ENCODE measurements at places on chromosomes 12 and 14.
A peak's percentile ranks its signal among the peaks of the same experiment; 100 is the strongest.

DNA sequence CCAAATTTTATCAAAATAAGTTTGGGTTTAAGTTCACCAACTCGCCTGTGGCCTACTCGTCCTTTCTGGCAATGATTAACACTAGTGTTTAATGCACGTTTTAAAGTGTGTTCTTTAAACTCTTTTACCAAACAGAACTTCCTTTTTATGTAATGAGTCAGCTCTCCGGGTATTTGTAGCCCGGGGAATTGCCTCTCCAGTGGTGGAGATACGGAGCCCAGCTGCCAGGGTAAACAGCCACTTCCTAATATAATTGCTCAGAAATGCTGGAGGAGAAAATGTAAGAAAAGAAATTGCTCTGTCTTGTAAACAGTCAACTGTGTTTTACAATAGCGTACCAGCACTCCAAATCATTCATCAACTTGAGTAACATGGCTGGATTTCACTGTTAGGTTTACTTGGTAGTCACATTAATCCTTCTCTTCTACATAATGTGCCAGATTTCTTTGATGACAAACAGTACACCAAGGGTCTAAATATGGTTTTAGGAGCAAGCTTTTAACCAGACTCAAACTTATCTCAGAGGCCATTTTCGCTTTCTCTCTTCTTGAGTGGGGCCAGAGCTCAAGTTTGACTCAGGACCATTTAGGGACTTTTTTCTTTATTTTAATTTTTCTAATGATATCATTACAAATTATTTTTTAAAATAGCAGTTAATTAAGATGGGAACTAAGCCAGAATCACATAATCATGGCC lies 101.2 kb upstream of the SLC38A2 start:
- DNase-seq: no peak

GRCh38 chr12:32755654-32756475 lies at the start of gene YARS2:
Gene YARS2, minus strand, starts transcription at chr12:32755897. Its CDS starts 23 bp downstream, at chr12:32755874.
- peak; percentile 96 for DNase-seq

DNA sequence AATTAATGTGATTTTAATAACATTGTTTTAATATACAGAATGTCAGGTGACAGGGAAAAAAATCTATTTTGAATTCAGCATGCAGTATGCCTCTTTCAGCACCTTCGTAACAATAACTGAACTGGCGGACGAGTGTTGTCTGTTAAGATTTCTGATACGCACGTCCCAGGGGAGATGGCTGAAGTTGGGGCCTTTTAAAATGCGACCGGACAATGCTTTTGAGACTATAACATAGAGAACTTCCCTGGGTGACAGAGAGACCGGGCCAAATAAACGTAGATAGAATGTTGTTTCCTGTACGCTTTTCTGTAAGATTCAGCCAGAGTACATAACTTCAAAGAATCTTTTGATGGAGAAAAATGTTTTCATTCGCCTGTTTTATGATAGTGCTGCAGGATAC lies 239.7 kb downstream of the EGLN3 start:
- no peak for DNase-seq

GRCh38 chr14:81400852-81401251 lies 728 bp upstream of the STON2 start:
- no peak for DNase-seq

DNA sequence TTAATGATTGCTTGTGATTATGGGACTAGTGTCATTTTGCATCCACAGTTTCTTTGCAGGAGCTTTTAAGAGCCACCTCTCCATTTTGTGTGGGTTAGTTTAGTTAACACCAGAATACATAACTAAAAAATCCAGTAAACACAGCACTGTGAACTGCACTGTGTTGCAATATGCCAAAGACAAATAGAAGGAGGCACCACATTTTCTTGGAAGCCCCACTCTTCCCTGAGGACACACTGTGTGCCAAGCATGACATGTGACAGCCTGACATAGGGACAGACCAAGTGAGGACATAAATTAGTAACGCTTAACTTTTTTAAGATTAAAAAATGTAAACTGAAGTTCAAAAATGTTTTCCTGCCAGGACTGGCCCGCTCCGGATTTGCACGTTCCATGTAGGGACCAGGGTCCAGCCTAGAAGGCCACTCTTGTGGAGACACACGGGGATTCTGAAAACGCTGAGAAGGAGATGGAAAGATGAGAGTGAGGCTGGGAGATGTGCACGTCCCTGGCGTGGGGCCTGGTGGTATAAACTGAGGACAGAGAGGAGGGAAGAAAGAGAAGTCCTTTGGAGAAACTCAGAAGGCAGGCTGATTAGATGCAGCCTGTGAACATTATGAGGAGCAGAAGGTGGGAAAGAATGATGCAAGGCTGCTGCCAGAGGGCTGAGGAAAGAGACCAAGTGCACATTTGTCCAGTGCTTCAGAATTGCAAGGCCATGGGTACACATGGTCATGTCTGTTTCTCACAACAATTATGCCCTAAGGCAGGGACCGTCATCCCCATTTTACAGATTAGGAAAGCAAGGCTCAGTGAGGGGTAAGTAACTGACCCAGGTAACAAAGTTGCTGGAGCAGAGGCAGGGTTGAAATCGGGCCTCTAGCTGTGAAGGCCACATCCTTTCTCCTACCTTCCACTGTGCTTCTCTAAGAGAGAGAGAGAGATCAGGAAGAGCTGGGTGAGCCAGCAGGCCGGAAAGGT lies 45.1 kb downstream of the ISCA2 start:
- no peak for DNase-seq

DNA sequence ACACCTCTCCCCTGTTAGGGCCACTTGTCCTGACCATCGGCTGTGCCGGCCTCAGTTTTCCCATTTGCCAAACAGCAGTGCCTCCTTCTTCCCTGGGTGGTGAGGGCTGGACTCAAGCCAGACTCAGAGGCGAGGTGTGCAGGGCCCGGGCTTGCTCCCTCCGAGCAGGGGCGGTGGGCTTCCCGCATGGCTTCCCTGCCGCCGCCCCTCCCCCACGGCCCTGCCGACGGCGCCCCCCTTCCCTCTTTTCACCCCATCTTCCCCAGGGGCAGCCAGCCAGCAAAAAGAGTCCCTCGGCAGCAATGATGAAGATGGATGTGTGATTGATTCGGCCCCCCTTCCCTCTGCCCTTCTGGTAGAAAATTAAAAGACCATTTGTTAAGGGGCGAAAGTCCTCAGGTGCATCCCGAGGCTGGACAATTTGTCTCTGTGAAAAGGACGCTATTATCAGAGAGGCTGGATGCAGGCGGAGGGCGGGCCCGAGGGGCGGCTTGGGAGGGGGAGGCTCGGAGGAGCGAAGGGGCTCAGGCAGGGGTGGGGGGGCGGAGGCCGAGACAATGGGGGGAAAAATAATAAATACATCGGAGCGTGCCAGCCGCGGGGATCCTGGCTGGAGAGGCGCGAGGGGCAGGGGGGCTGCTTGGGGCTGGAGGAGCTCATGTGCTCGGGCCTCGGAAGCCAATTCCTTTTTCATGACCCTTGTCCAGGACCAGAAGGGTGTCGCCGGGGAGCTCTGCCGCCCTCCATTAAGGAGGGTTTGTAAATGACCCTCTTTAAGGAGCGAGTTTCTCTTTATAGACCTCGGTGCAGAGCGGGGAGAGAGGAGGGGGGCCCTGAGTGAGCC lies 48.0 kb upstream of the LHX5 start:
- no peak for DNase-seq

GRCh38 chr14:74510959-74511409 lies 17.4 kb downstream of the ISCA2 start:
- DNase-seq: no peak

GRCh38 chr14:59026081-59026480 lies 162.4 kb upstream of the DAAM1 start:
- DNase-seq: no peak

GRCh38 chr12:123280971-123281370 lies 9.3 kb upstream of the CDK2AP1 start:
- DNase-seq: no peak

- no peak for DNase-seq
Observed at GRCh38 chr14:50000380-50001150, 107.7 kb downstream of the ARF6 start.

GRCh38 chr12:48336061-48336460 lies 14.7 kb downstream of the ZNF641 start:
- no peak for DNase-seq

DNA sequence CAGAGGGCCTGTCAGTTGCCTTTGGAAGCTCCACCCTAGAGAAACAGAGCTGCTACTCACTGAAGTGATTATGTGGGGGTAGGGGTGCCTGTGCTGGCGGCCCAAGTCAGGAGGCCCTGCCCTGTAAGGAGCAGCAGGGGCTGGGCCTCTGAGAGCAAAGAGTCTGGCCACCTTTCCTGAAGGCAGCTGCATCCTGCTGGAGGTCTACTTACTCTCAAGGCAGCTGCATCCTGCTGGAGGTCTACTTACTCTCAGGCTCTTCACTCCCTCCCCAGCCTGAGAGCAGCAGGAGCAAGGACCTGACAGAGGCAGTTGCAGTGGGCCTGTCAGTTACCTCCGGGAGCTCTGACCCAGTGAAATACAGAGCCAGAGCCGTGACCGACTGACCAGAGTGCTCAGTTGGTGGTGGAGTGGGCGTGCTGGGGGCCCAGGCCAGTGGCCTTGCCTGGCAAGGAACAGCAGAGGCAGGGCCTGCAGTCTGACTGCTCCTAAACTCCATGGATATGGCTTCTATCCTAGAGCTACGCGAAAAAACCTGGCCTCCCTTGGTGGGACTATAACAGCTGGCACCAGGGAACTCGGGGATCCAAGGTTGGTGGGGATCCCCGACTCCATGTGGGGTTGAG lies 32.3 kb downstream of the RAD51B start:
- DNase-seq: no peak

- peak; percentile 54 for DNase-seq
Observed at GRCh38 chr14:99884834-99885648, 91.8 kb downstream of the EML1 start.

DNA sequence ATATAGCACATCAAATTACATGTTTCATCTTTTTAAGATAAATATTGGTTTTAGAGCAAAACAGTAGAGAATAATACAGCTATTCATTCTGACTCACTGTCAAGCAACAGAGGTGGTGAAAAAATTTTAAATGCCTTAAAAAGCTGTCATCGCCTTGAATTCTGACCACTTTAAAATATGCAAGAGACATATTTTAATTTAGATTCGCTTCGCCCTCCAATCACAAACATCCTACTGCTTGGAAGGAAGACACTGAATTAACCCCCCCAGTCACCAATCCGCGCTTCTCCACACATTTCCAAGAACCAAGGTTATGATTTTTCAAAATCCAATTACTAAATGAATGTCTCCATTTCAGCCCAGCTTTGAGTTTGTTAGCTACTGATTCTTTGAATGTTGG lies 112.4 kb downstream of the TMEM132D start:
- no peak for DNase-seq

DNA sequence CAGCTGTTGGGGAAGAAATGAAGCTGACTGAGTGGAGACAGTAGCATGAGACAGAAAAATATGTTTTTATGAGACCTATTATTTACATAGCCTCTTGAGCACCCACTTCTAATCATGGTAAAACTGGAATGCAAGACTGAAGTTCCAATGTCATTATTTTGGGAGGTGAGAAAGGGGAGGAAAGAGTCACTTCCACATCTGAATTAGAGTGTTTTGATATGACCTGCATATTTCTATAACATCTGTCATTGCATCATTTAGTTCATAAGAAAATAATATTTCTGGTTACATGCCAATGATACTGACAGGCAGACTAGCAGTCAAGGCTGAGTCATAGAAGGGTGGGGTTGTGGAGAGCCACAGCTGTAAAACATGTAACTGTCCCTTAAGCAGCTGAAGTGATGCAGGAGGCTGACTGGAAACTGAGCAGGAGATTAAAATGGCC lies 26.7 kb downstream of the NTN4 start:
- DNase-seq: no peak

GRCh38 chr14:80664576-80664975 lies 277.0 kb downstream of the CEP128 start:
- no peak for DNase-seq

- DNase-seq: no peak
Observed at GRCh38 chr12:122946690-122947341, 19.4 kb downstream of the ABCB9 start.

DNA sequence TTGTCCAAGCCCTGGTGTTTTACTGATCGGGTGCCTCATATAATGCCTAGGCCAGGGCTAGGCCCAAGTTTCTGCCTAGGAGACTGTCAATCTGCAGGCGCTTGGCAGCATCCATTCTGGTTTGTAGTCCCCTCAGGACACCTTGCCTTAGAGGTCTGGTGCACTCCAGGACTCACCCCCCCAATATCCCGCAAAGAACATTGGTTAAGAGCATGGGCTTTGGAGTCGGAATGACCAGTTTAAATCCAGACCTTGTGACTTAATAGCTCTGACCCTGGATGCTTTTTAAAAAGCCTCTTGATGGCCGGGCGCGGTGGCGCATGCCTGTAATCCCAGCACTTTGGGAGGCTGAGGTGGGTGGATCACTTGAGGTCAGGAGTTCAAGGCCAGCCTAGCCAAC lies 60.0 kb downstream of the GALNT16 start:
- DNase-seq: no peak

DNA sequence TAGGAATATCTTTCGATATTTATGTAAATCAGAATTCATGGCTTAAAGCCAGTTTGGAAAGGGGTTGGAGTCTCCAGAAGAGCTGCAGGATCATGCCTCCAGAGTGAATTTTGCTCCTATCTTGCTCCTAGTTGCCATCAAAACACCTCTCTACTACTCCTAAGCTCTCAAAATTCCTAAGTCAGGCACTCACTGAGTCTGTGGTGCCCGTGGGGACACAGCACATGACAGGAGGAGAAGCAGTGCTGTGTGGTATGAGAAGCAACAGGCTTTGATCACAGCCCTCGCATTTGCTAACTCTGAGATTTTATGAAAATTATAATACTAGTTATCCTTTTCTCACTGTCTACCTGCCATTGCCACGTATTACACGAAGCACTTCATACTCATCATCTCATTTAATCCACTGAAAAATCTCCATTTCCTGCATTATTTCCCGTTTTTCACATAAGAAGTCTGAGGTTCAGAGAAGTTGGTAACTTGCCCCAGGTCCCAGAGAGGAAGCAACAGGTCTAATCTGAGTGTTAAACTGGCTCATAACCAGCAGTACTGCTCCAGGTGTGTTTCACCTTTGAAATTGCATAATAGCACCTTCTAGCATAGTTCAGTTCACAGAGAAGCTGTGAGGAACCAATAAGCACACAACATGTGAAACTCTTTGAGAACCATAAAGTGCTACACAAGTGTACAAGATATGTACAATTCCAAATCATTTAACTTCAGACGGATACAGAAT lies 33.1 kb upstream of the SLC35F4 start:
- DNase-seq: no peak

GRCh38 chr12:12979126-12979525 lies 20.9 kb downstream of the HEBP1 start:
- no peak for DNase-seq

GRCh38 chr12:124422142-124422569 lies 127.3 kb downstream of the RFLNA start:
- DNase-seq: peak; percentile 19

- no peak for DNase-seq
Observed at GRCh38 chr14:69260190-69260860, 367 bp downstream of the GALNT16 start.

- DNase-seq: no peak
Observed at GRCh38 chr12:64889434-64890216, 65.2 kb downstream of the TBC1D30 start.

GRCh38 chr12:61037792-61038191 lies 1222.4 kb upstream of the USP15 start:
- no peak for DNase-seq

All from NCI-H526 treated with DMSO at 0.1 percent for 48 hours (cell line).